Left kidney (tissue), 8 donors: ENCODE measurements at places on chromosomes 13 and 19. TPM values are rescaled to one million over a fixed set of nuclear protein-coding genes. Genes with fewer than 3 reads are reported as not detected.

The RNF225 gene
- not detected for polyA plus RNA-seq

The SH2D3A gene
- polyA plus RNA-seq = 6.2 TPM

The STARD13 gene
- polyA plus RNA-seq = 21.3 TPM

The ZNF439 gene
- 34.7 TPM for polyA plus RNA-seq

The OR7D2 gene
- polyA plus RNA-seq = 0.10 TPM

The RFPL4A gene
- polyA plus RNA-seq = not detected

The SIGLEC10 gene
- polyA plus RNA-seq = 1.6 TPM

The HIF3A gene
- 58.2 TPM for polyA plus RNA-seq

The CACNA1A gene
- polyA plus RNA-seq = 2.9 TPM

The FGF21 gene
- polyA plus RNA-seq = not detected

The DNMT1 gene
- polyA plus RNA-seq = 160 TPM

The LRRC63 gene
- 0.18 TPM for polyA plus RNA-seq

The OR7A5 gene
- polyA plus RNA-seq = 0.05 TPM

The THSD8 gene
- 5.4 TPM for polyA plus RNA-seq

The CEACAM5 gene
- 0.08 TPM for polyA plus RNA-seq

DNA sequence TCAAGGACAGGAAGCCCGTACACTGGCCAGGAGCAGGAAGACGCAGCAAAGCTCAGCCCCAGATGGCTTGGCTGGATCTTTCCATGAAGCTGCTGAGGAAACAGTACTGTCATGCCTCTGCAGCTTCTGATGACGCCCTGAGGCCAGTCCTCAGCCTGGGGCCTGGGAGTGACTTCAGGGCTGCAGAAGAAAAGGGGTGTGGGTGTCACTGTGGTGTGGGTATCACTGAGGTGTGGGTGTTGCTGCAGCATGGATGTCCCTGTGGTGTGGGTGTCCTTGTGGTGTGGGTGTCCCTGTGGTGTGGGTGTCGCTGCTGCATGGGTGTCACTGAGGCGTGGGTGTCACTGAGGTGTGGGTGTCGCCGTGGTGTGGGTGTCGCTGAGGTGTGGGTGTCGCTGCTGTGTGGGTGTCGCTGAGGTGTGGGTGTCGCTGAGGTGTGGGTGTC is 12.0 kb upstream of the GAS6 start:
- DNase-seq = no peak

- no peak for DNase-seq
Observed at GRCh38 chr19:12954612-12954962, 2.4 kb downstream of the GADD45GIP1 start.

- DNase-seq = no peak
Observed at GRCh38 chr13:102610296-102610895, 13.6 kb downstream of the TPP2 start.

GRCh38 chr13:26914148-26914547 is 153.6 kb upstream of the GPR12 start:
- DNase-seq = no peak

DNA sequence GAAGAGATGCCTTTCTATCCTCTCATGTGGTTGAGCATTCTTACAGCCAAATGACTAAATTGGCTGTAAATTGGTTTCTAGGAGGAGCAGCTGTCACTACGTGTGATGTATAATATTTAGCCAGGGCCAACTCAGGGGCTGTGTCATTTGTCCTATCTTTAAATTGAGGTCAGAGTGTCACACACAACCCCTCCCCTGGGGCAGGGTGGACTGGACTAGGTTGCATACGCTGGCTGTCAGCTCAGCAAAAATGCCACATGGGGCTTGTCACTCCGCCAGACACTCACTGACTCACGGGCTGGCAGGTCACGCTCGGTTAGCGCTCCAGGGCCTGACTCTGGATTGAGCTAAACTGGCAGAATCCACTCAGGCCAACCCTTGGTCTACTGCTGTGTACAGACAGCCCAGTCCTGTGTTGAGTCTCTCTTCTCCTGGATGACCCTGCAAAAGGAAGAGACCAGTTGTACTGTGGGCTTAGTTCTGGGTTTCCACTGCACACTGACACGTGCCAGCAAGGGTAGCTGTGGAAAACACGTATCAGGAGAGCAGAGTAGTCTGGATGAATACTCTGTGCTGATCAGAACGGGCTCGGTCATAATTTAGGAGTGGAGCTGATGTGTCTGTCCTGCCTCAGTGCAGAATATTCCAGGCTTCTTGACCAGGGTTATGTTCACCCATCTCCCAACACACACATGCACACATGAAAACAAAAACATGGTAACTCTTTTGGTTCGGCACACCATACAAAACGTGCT is 29.1 kb downstream of the SHISA2 start:
- DNase-seq = peak; percentile 77

DNA sequence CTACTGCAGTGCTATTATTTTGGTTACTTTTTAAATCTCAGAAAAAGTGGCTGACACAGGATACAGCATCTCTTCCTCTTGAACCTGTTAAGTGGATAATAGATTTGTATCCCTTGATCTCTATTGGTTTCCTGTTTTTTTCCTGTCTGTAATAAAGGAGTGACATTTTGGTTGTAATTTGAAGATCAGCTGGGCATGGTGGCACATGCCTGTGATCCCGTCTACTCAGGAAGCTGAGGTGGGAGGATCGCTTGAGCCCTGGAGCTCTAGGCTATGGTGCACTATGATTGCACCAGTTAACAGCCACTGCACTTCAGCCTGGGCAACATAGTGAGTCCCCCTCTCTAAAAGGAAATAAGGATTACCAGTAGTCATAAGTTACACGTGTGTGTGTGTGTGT is 46.8 kb downstream of the METTL21C start:
- DNase-seq = no peak

DNA sequence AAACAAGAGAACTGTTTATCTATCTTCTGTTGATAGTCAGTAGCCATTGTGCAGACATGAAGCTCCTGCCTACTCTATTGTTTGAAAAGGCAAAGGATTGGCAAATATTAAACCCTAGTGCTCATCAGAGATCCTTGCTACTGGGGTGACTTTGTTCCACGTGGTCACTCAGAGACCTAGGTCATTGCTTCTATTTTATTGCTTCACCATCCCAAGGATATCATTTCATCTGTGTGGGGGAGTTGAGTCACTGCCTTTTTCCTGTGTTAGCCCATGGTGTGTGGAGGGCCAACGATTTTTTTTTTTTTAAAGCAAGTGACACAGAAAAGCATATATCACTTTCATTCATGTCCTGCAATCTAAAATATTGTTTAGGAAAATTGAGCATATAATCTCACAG is 254.1 kb upstream of the RXFP2 start:
- DNase-seq = no peak

- DNase-seq = peak; percentile 30
Observed at GRCh38 chr19:17576758-17577456, 21.5 kb downstream of the COLGALT1 start.

DNA sequence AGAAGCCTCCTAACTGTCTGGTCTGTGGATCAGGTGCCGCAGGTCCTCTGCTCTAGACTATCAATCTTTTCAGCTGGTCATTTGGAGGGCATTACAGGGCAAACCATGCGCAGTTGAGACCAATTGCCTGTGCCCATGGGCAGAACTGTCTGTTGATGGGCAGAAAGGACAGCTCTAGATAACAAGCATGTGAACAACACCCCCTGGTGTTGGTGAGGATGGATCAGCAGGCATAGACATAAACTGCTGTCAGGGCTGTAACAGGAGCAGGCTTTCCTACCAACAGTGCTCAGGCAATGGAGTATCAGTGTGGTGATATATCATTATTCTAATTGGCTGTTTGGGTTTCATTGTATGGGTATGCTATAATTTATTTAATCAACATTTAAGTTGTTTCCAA is 104.7 kb upstream of the KL start:
- peak; percentile 48 for DNase-seq

- DNase-seq = no peak
Observed at GRCh38 chr19:13016245-13016627, 21.0 kb downstream of the NFIX start.

DNA sequence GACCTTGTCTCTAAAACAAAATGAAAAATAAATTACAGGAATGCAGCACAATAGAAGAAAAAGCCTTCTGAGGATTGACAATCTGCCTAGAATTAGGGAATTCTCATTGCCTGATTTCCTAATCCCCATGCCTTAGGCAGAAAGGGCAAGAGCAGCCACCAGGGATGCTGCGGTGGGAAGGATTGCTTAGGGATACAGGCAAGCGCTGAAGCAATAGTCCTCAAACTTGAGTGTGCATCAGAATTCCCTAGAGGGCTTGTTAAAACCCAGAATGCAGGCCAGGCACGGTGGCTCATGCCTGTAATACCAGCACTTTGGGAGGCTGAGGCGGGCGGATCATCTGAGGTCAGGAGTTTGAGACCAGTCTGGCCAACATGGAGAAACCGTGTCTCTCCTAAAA is 1.0 kb upstream of the OR7C2 start:
- DNase-seq = no peak

- DNase-seq = no peak
Observed at GRCh38 chr13:22903301-22903700, 277.5 kb upstream of the SGCG start.

DNA sequence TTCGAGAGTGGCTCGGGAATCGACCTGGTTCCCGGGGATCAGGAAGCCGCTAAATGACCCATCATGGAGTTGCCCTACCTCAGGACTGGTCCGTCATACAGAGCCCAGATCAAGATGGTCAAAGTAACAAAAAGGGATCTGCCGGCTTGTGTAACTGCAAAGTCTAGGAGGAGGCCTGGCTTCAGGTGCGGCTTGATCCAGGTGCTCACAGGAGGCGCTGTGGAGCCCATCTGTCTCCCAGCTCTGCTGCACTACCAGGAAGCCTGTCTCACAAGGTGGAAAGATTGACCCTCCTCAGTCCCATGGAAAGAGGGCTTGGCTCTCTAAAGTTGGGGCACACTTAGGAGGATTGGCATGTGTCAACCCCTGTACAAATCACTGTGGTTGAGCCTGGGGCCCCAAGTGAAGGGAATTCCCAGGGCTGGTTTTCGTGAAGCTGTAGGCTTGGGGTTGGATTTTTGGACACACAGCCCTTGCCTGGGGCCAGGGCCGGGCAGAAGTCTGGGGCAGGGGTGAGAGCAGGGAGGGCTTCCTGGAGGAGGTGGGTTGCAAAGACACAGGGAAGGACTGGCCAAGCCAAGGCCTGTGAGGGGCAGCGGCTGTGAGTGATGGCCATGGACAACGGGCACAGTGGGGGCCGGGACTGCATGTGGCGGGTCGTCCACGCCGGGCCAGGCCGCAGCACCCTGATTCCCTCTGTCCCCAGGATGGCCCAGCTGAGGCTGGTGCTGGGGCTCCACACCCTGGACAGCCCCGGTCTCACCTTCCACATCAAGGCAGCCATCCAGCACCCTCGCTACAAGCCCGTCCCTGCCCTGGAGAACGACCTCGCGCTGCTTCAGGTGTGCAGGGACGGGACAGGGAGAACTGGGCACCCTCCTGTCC is 4.2 kb downstream of the GZMM start:
- no peak for DNase-seq

- DNase-seq = no peak
Observed at GRCh38 chr13:71853725-71854124, 13.3 kb downstream of the DACH1 start.

DNA sequence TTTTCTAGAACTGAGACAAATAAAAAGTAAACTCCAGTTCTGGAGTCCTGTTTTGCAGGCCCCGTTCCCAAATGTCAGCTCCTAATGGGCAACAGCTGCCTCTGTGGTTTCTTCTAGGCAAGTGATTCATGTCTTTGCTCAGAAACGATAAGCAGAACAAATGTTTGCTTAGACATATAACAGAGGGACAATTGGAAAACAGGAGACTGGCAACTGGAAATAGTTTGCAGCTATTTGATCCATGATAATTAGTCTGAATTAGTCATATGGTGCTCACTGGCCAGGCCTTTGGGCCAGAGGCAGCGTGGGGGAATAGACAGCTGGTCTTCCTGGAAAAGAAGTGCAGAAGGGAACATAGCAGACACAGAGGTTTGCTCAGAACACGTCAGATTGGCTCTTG is 29.2 kb upstream of the TSHZ3 start:
- DNase-seq = no peak

GRCh38 chr13:24134757-24135156 is 25.8 kb upstream of the SPATA13 start:
- DNase-seq = no peak

GRCh38 chr19:7545300-7545699 is 9.8 kb downstream of the PNPLA6 start:
- DNase-seq = no peak

- DNase-seq = no peak
Observed at GRCh38 chr13:71814806-71815360, 52.1 kb downstream of the DACH1 start.

DNA sequence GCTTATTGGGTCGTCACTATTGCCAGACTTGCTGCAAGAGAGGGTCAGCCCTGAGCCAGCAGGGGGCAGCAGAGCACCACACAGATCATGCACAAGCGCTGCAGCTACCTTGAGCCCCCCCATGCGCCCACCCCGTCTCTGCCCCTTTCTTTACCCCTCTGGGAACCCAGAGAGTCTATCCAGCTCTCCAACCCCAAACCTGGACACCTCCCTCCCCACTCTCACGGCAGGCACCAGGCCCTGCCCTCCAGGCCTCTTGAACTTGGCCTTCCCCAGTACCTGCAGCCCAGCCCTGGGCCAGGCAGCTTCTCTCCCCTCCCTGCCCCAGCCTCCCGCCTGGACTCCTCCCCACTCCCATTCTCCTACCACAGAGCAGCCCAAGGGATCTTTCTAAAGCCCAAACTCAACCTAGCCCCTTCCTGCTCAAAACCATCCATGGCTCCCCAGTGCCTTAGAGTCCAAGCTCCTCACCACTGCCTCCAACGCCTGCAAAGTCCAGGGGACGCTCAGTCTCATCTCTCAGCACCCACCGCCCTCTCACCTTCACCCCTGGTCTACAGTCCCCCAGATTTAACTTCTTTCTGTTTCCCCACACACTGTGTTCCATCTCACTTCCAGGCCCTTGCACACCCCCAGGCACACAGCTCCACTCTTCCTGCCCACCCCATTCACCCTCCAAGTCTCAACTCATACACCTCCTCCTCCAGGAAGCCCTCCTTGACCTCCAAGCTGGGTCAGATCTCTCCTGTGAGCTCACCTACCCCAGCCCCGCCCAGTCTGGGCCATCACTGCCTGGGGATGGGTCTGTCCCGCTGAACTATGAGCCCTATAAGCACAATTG is 9.4 kb upstream of the CEACAM16 start:
- DNase-seq = peak; percentile 70

DNA sequence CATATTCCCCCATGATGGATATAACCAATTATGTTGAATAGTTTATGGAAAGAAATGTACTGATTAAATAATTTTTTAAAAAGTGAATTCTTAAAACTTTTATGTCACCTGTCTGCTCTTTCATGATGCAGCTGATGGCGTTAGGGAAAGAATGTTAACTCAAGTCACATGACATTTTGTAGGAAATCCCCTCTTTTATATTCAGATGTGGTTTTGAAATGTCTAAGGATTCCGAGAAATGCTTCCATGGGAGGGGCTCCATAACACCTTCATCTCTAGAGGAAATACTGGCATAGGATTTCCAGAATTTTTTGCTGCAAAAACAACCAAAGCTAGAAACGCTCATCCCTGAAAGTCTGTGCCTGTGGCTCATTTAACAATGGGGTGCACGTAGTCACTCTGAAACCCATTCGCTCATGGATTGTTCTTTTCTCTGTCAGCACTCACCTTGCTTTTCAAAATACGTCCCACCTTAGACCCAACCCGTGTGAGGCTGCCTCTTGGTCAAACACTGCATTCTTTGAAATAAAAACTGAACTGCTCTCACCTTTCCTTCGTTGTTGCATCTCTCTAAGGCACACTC is 288.9 kb downstream of the SHISA2 start:
- DNase-seq = no peak
